ENCODE measurements at places on chromosomes 1 and 21.

GRCh38 chr1:34640654-34641401, 114.0 kb upstream of the GJB5 start:
- DNase-seq, result no peak

- DNase-seq, result no peak
Observed at GRCh38 chr1:18009055-18009454, 98.5 kb upstream of the IGSF21 start.

DNA sequence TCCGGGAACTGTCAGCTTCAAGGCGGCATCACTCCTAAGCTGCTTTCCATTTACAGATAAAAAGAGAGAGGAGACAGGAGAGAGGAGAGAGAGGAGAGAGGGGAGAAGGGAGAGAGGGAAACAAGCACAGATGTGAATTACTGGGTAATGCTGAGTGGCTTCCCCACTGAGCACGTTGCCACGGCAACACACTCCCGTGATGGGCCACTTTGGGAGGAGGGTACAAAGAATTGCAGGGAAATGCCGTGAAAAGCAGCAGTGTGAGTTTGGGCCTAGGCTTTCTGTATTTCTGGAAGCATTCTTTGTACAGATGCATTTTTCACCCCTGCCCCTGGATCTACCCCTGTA, 128.0 kb upstream of the IRF2BP2 start:
- DNase-seq, result no peak

- no peak for DNase-seq
Observed at GRCh38 chr21:42406201-42406621, 2.5 kb downstream of the UBASH3A start.

- DNase-seq, result no peak
Observed at GRCh38 chr1:58573705-58574591, 3.1 kb downstream of the TACSTD2 start.

GRCh38 chr1:75136195-75136815, 2.1 kb downstream of the LHX8 start:
- no peak for DNase-seq

- DNase-seq, result no peak
Observed at GRCh38 chr1:170461291-170461747, 70.6 kb upstream of the GORAB start.

GRCh38 chr1:214164173-214164572, 116.8 kb upstream of the SMYD2 start:
- no peak for DNase-seq

DNA sequence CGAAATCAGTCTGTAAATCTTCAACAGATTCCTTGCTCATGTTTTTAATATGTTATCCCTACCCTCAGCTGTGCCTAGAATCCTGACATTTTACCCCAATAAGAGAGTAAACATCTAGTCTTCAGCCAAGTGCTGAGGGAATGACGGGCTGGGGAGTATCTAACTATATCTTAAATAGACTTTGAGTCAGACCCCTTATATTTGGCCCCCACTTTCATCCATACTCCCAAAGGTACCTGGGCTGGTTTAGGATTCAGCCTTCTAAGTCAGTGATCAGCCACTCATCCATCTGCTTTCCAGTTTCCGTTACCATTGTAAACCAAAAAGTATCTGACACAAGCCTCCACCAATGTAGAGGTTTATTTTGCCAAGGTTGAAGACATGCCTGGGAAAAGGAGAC, 36.1 kb upstream of the CNIH3 start:
- DNase-seq, result no peak

DNA sequence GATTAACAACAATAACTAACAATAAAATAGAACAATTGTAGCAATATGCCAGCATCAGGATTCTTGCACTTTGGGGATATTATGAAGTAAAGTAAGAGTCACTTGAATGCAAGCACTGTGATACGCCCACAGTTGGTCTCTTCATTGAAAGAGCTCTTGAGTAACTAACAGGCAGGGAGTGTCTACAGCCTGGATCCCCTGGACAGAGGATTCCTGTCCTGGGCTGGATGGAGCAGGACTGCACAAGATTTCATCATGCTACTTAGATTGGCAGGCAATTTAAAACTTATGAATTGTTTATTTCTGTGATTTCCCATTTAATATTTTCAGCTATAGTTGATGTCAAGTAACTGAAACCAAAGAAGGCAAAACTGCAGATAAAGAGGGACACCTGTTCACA, 13.7 kb upstream of the KRTAP19-5 start:
- no peak for DNase-seq

DNA sequence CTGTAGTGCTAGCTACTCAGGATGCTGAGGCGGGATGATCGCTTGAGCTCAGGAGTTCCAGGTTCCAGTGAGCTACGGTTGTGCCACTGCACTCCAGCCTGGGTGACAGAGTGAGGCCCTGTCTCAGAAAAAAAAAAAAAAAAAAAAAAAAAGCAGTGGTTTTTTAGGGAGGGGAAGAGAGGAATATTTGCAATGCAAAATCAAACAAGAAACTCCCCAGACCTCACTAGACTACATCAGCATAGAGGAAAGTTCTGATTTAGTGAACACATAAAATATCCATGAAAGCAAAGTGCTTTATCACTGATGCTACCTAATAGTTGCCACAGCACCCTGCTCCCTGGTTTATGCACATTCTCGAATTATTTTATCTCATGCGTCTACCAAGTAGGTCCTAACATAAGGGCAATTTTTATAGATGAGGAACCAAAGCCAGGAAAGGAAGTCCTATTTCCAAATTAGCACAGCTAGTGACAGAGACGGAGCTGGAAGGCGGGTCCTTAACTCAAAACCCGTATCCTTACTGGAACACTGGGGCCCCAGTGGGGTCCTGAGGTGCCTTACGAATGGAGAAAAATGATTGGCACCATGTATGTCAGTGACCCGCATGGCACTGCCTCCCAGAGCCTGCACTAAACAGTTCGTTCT, 50.7 kb upstream of the GPR157 start:
- DNase-seq, result no peak

DNA sequence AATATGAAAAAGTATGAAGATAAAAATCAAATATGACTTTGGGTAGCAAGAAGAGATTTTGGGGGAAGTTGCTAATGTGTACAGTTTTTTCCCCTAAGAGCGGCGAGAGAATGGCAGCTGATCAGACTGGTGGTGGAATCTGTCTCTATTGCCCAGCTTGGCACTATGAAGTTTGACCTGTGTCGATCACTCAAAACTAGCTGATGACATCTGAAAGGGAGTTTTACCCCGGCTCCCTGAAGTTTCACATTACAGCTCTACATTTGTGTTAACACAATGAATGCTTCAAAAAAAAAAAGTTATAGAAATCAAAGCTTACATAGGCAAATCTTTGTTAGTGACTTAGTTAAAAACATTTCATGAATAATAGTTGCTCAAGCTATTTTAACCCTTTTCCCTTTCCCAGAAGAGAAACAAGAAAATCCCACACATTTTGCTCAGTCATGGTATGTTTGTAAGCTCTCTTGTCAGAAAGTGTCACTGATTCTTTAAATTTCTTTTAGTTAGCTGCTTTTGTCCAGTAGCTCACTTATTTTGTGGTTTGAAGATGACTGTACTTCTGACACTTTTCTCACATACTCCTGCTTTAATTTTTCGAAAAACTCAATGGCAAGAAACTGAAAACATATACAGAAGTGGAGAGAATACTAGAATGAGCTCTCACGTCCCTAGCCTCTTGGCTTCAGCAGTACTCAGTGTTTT, 41.3 kb downstream of the DYRK1A start:
- no peak for DNase-seq

DNA sequence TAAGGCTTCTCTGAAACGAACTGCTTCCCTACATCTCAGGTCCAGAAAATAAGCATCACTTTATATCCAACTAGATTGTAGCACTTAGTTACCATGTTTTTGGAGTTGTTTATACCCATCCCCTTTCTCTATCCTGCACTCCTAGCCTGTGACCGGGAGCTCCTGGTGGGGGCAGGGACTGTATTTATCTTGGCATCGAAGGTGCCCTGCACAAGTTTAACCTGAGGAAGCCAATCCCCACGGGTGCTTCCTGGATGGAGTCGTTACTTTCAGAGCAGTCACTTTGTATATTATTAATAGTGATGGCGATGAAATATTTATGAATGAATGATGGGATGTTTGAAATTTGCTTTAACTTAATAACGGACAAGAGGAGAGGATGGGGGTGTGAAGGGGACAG, 73.9 kb downstream of the KLHDC7A start:
- no peak for DNase-seq

- DNase-seq, result no peak
Observed at GRCh38 chr1:21491488-21492355, 17.5 kb upstream of the ALPL start.

- no peak for DNase-seq
Observed at GRCh38 chr1:202659974-202660373, 50.3 kb downstream of the SYT2 start.

DNA sequence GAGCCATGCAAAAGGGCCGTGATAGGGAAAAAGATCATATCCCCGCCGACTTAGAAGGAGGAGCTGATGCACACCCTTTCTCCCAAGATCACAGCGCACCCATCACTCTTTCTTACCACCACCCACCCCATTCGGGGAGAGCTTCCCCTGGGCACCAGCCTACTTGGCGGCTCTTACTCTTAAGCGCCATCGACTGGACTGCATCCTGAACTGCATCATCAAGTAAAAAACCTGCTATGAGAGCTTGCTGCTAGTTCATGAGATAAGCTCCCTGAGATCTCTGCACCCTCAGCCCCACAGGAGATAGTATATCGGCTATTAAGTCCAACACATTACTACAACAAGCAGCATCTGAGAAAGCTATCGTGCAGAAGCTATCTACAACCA, 125.1 kb downstream of the BARHL2 start:
- no peak for DNase-seq

- no peak for DNase-seq
Observed at GRCh38 chr1:234856845-234857245, 246.9 kb upstream of the IRF2BP2 start.

- no peak for DNase-seq
Observed at GRCh38 chr1:1286313-1287261, 6.4 kb downstream of the SCNN1D start.

- DNase-seq, result no peak
Observed at GRCh38 chr21:37455504-37455911, 88.9 kb downstream of the DYRK1A start.

DNA sequence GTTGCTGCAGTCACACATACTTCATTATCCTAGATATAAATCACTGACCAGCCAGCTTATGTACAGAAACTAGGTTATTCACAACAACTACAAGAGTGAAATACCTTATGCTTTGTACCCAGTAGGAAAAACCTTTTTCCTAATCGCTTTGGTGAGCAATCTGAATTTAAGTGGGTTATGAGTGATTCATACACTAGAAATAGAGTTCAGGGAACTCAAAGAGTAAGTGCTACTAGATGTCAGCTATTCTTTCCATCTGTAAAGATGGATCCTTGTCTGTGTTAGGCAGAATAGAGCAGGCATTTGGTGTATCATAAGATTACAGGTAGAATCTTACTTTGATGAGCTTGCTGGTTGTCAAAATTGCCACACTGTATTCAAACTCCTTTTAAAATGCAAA, 101.9 kb downstream of the ZNF644 start:
- no peak for DNase-seq

DNA sequence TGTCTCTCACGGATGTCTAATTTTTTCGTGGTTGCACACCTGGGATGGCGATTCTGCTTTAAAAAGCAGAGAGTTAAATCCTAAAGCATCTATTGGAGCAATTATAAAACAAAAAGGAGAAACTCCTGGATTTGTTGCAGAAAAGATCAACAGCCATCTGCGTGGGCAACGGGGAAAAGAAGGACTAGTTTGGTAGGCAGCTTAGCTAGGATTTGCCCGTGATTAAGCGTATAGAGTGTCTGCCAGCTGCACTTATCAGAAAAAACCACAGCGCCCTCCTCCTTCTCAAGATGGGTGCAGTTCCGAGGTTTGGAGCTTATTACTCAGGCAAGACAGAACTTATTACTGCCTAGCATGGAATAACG, 526 bp upstream of the SLC25A24 start:
- DNase-seq, result no peak

GRCh38 chr1:47593598-47594285, 155.9 kb downstream of the FOXD2 start:
- DNase-seq, result no peak

GRCh38 chr1:185500001-185500626, 183.1 kb upstream of the IVNS1ABP start:
- DNase-seq, result no peak

- DNase-seq, result no peak
Observed at GRCh38 chr21:44530221-44530902, 9.6 kb downstream of the KRTAP10-1 start.

DNA sequence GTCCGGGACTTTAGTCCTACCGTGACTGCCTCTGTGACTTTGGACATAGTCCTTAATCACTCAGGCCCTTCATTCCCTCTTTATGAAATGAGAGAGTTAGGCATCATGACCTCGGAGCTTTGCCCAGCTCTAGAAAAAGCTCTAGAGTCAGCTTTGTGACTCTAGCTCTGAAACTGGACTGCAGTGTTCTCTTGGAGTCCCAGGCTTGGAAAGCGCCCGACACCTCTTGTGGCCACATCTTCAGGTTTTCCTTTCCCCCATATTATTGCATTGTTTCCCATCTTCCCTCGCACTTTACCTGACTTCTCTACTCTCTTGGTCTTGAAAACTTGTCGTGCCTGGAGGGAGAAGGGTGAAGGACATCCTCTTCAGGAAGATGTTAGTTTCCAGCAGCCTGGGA, 12.5 kb upstream of the AMIGO1 start:
- DNase-seq, result no peak

DNA sequence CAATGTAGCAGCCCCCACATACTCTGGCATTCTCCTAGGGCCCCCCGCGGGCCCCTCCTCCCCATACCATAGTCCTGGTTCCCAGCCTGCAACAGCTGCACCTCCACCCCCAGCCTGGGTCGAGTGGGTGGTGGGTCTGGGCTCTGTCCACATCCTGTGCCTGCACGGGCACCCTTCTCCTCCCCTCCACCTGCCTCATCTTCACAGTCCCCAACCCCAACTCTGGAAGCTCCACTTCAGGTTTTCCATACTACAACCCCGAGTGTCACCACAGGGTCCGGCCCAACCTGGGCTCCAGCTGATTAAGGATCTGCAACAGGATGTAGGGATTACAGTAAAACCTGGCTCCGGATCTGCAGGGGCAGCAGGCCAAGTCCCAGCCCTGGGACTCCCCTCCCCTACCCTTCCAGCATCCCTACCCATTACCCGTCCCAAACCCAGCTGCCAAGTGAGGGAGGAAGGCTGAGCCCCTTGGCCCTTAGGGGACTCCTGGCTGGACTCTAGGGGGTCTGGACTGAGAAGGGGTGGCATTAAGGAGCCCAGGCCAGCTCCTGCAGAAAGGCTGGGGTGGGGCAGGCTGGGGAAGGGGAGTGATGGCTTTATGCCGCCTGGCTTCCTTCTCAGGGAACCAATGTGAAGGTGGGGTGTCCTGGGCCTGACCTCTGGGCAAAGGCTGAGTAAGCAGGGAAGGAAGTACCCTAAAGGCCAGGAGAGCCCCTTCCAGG, 116.8 kb downstream of the CASZ1 start:
- DNase-seq, result no peak

DNA sequence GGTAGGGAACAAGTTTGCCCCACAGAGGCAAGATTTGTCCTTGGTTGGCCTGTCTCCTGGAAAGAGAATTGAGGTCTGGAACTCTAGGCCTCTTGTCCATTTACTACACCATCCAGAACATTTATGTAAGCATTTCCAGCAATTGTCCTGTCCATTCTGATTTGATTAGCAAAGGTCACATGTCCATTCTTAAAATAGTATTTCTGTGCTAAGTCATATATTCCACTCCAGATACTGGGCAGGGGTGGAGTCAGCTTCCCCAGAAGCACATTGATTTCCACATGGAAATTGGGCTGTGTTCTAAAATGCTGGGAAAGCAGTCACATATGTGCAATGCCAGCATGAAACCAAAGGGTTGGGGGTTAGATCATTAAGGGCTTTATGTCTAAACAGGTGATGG, 21.5 kb upstream of the FMN2 start:
- DNase-seq, result no peak

All from cortex of kidney (tissue), 1 donor.